ENCODE measurements at places on chromosomes 12 and 14. TPM values are rescaled to one million over a fixed set of nuclear protein-coding genes. Genes with fewer than 3 reads are reported as not detected.

DNA sequence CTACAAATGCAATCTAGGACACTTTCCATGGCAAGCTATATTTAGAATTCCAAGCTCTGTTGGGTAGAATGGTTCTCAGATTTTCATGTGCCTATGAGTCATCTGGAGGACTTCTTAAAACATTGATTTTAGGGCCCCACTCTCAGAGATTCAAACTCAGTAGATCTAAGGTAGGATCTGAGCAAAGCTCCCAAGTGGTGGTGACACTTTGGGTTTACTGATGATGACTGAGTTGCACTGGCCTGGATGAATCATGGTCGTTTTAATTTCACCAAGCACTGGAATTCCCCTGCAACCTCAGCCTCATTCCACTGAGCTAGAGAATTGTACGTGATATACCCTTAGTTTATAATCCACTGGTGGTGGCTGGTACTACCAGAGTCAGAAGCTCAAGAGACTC is 86.5 kb downstream of the PPM1H start:
- DNase-seq, result no peak

The RERG gene
- not detected for total RNA-seq

The BICDL1 gene
- total RNA-seq, result 15.1 TPM

GRCh38 chr12:8057839-8058238 is 8.3 kb downstream of the C3AR1 start:
- DNase-seq, result no peak

The IFNG-AS1 gene
- 3.2 TPM for total RNA-seq

DNA sequence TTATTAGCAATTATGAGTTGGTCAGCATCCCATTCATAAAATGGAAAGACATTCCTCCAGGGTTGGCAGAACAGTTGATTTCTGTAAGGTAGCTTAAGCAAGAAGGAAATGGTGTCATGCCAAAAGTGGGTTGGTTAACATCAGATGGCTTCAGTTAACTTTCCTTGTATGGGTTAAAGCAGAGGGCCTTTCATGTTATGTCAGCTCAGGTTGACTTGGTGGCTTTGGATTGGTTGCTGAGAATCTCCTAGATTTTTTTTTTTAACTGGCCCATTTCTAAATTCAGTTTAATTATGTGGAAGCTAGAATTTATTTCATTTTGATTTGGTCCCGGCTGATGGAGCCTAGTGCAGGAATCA is 87.8 kb downstream of the BBS10 start:
- DNase-seq, result no peak

- DNase-seq, result no peak
Observed at GRCh38 chr12:121796855-121797751, 3.6 kb upstream of the RHOF start.

DNA sequence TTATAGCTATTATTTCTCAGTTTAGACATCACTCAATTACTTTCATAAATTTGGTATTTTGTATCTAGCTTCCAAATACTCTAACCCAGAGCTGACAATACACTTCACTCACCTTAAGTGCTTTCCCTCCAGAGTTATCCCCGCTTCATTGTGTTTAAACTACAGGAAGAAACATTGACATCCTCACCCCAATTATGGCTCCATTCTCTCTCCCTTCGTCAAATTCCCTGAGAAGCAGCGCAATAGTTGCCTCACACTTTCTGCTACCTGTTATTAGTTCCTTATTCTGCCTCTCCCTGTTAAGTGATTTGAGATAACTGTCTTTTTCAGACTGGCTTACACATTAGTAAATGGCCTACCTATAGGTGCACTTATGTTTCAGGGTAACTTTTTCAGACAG is 69.4 kb upstream of the AMIGO2 start:
- no peak for DNase-seq

GRCh38 chr14:58978343-58978742 is 210.1 kb upstream of the DAAM1 start:
- DNase-seq, result no peak

DNA sequence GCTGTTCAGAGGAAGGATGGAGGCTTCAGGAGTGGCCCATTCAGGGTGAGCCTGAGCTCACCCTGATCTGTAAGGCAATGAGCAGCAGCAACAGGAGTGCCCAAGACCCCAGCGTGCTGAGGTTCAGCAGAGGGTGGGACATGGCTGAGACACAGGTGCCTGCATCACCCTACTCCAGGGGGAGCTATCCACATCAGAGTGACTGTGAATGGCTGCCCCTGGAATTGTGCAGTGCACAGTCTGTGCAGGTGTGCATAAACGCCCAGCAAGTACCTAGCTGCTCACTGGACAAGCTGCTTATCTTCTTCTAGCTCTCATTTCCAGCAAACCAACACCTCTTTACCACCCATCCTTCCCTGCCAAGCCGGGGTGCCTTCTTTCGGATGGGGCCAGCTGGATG is 140.6 kb upstream of the PRMT8 start:
- no peak for DNase-seq

- DNase-seq, result no peak
Observed at GRCh38 chr14:90545966-90546751, 149.3 kb downstream of the CALM1 start.

The RFLNA gene
- not detected for total RNA-seq

The MMP17 gene
- 11.3 TPM for total RNA-seq

- DNase-seq, result no peak
Observed at GRCh38 chr12:127362121-127362520, 904.8 kb upstream of the TMEM132C start.

- no peak for DNase-seq
Observed at GRCh38 chr12:69425417-69425816, 44.8 kb upstream of the FRS2 start.

GRCh38 chr12:93894391-93895088 is 217.4 kb downstream of the CRADD start:
- no peak for DNase-seq

The LRRC10 gene
- total RNA-seq, result not detected

The PRB2 gene
- total RNA-seq, result not detected

GRCh38 chr12:88247241-88247643 is 105.1 kb downstream of the TMTC3 start:
- no peak for DNase-seq

DNA sequence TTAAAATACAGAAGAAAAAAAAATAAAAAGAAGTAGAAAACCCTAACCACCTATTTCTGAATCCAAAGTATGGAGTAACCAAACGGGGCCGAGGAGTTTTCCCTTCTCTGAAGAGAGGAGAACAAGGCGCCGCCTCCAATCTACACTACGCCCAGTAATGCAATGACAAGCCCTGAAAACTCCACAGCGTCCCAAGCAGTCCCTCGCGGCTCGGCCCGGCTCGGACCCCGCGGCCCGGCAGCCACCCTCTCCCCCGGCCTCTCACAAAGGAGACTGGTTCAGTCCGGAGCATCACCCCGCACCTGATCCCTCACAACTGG is 371 bp downstream of the CHD8 start:
- DNase-seq, result no peak

DNA sequence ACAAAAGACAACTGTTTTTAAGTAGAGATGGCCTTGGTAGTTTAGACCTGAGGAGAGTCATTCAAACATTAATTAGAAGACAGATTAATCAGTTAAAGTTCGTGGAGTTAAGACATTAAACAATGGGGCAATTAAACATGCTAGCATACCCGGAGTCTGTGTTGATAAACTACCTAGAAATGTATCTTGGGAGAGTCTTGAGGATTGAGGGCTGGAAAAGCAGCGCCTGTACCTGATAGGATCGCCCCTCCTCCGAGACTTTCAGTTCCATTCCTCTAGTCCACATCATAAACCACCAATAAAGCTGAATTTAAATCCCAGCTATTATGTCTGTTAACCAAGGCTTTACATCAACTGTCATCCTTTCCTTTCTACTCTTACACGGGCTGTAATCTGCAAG is 1.0 kb upstream of the KRAS start:
- DNase-seq, result no peak

GRCh38 chr12:67388331-67389138 is 119.4 kb downstream of the CAND1 start:
- DNase-seq, result no peak

GRCh38 chr12:115135800-115136211 is 451.8 kb upstream of the TBX3 start:
- no peak for DNase-seq

The MDP1 gene
- total RNA-seq, result 16.3 TPM

DNA sequence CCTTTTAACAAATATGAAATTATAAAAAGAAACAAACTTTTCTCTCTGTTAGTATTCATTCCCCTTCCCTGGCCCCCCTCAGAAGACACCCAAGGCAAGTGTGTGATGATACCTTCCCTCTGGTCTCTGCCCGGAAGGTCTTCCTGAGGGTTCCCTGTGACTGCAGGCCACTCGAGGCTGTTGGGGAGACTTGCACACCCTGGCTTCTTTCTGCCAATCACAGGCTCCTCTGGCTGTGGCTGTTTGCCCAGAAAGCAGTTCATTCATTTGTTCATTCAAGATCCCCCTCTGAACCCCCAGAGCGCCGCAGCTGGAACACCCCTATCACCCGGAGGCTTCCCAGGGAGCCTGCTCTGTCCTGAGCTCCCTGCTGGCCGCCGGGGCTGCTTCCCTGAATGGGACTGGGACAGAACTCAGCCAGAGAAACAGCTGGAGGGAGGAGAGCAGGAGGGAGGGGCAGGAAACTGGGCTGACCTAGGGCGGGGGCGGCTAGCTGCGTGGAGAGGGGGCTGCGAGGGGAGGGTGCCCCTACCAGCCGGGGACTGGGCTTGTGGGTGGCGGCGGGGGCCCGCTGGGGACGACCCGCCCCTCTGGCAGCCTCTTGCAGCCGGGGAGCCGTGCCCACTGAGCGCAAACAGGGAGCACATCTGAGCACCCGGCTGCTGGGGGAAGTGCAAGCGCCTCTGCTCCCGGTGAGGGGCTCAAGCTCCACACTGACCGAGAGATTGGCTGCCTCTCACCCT is at the start of gene CMKLR1:
TSS of gene CMKLR1 (minus strand) at position 397 of the 743 bp plus-strand sequence. CDS start 45,720 bp downstream, outside the sequence.
- no peak for DNase-seq

- DNase-seq, result no peak
Observed at GRCh38 chr12:55057481-55057880, 37.7 kb downstream of the NEUROD4 start.

The NINJ2 gene
- total RNA-seq, result 3.6 TPM

DNA sequence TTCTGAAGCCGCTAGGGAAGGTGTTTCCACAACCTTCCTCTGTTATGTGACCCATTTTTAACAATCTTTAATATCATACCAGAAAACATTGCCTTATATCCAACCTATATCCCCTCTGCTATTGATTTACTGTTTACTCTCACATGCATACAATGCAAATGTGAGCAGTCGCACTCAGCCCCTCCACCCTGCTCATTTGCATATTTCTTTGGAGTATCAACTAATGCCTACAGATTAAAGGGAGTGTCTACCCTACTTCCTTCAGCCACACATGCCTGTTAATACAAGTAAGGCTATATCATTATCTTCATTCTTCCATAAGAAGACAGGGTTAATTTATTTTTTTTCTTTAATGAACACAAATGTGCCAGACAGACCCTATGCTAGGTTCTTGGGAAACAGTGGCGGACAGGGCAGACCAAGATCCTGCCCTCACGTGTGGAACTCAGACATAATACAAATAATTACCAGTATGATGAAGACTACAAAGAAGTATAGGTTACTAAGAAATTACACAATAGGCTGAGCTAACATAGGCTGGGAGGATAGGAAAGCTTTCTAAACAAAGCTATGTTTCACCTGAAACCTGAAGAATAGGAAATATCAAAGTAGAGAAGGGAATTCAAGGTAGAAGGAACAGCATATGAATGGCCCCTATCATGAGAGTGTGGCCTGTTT is 107.3 kb upstream of the MDM1 start:
- DNase-seq, result no peak

The SNW1 gene
- 89.3 TPM for total RNA-seq

DNA sequence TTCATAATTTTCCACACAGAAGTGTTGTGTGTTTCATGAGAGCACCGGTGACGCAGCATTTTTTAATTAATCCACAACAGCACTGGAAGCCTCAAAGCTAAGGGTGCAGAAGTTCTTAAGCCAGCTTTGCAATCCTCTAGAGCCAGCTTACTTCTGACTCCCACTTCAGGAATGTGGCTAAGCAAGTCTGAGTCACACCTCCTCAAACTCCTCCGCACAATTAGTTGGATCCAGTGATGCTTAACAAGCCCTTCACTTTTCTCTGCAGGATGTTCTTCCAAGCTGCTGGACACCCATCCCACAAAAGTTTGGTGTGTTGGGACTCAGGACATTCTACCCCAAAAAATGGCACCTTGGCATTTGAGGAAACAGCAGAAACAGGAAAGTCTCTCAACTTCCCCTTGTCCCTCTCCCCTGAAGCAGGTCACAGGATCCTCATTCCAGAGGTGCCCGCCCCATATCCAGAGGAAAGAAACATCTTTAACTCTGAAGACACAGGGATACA is 210.0 kb downstream of the PPM1H start:
- DNase-seq, result no peak

The EPS8 gene
- 0.89 TPM for total RNA-seq

DNA sequence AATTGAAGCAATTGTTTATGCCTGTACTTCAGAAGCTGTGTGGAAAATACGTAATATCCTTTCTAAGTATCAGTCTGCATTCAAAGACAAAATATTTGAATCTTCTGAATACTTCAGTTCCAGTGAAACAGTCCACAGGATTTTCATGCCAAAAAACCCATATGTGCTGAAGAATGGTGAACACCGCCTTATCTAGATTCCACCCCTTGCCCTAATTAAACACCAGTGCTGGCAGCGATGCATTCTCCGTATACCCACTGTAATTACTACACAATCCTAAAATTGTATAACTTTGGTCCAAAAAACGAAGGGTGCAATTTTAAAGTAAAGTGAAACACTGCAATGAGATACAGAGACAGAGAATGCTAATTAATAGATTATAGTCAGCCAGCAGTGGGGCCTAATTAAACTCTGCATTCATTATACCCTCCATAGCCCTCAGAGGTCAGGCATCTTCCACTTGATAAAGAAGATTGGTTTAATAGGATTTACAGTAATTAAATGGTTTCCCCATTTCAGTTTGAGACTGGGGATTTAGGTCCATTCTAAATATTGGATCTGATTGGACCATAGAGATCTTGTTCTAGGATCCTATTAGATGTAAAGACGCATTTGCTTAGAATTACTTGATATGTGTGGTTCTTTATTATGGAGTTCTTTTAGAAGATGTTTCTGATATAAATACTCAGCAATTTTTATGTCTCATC is 43.9 kb downstream of the ERC1 start:
- DNase-seq, result no peak

DNA sequence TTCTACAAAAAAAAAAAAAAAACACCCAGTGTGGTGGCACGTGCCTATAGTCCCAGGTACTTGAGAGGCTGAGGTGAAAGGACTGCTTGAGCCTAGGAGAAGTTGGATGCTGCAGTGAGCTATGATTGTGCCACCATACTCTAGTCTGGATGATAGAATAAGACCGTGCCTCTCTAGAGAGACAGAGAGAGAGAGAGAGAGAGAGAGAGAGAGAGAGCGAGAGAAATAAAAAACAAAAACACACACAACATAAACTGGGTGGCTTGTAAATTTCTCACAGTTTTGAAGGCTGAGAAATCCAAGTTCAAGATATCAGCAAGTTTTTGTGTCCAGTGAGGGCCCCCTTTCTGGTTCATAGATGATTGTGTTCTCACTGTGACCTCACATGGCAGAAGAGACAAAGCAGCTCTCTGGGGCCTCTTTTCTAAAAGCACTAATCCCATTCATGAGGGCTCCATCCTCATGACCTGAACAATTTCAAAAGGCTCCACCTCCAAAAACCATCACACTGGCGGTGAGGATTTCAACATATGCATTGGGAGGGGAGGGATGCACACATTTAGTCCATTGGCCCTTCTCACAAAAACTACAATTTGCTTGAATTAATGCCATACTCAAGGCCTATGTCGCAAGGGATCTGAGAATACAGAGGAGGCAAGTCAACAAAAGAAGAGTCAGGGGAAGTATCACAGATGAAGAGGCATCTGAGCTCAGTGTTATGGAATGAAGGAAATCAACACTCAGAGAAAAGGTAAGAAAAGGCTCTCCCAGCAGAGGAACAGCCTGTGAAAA is 94.9 kb downstream of the PPM1H start:
- no peak for DNase-seq

- no peak for DNase-seq
Observed at GRCh38 chr12:131381716-131382430, 329.0 kb upstream of the SFSWAP start.

The EML5 gene
- 3.8 TPM for total RNA-seq
